Activated T-cell treated with anti-CD3 and anti-CD28 coated beads, Interleukin-2, amount 50 U/mL, for 72 hours (primary cell): ENCODE measurements at places on chromosomes 12 and 14. TPM values are rescaled to one million over a fixed set of nuclear protein-coding genes. Genes with fewer than 3 reads are reported as not detected.

Gene TFCP2
- total RNA-seq = 49.2 TPM

Gene ADAM21
- total RNA-seq = not detected

Gene C12orf50
- total RNA-seq = 0.12 TPM

Gene FGF6
- total RNA-seq = not detected

Gene PRMT5
- total RNA-seq = 55.0 TPM

Gene ALDH2
- total RNA-seq = 28.0 TPM

Gene P3H3
- 2.6 TPM for total RNA-seq

Gene TSPAN19
- total RNA-seq = not detected

GRCh38 chr12:101789171-101789570, 41.6 kb downstream of the GNPTAB start:
- H3K27me3 ChIP-seq = no peaks in the 10 kb centered on the region
- no peak for DNase-seq
- peaks cover 5% of the 10 kb centered on the region for H3K36me3 ChIP-seq
- no peak overlapping the region for H3K27ac ChIP-seq

GRCh38 chr14:105197211-105197641, 16.1 kb upstream of the NUDT14 start:
- peaks cover 39% of the 10 kb centered on the region for H3K27me3 ChIP-seq
- no peak for DNase-seq
- H3K27ac ChIP-seq = no peak overlapping the region
- H3K4me1 ChIP-seq = peaks cover 28% of the 10 kb centered on the region
- H3K36me3 ChIP-seq = no peaks in the 10 kb centered on the region
- no peak overlapping the region for H3K4me3 ChIP-seq

DNA sequence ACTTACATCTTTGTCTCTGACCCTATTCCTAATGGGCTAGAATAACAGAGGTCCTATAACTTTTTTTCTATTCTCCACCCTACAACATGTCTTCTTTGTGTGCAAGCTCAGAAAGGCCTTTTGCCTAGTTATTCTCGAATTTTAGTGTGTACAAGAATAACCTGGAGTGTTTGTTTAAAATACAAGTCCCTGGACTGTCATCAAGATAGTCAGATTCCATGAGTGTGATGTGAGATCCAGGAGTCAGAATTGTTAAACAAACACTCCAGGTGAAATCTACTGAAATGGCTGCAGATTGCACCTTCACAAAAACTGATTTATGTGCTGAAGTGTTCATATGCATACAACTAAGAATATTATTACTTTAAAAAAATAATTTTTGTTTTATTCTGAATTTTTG, 114.4 kb upstream of the DIO2 start:
- no peaks in the 10 kb centered on the region for H3K4me1 ChIP-seq
- H3K36me3 ChIP-seq = no peaks in the 10 kb centered on the region
- H3K27ac ChIP-seq = no peak overlapping the region
- no peaks in the 10 kb centered on the region for H3K27me3 ChIP-seq
- no peak overlapping the region for H3K4me3 ChIP-seq

DNA sequence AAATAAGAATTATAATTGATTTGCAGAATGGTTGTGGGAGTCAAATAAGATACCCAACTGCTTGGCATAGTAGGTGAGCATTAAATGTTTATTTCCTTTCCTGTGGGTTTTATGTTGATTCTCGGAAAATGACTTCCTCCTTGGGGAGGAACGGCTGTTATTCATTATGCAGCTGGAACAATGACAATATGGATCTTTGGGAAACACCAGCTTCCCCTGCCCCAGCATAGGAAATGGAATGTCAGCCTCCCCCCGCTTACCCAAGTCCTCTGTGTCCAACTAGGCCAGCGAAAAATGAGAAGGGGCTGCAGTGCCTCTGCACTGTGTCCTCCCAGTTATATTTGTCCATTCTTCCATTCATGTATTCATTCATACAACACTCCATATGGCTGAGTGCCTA, 11.7 kb upstream of the CCDC177 start:
- no peak for DNase-seq
- H3K27ac ChIP-seq = no peak overlapping the region
- no peak overlapping the region for H3K4me3 ChIP-seq
- H3K36me3 ChIP-seq = no peaks in the 10 kb centered on the region
- H3K4me1 ChIP-seq = peaks cover 14% of the 10 kb centered on the region

DNA sequence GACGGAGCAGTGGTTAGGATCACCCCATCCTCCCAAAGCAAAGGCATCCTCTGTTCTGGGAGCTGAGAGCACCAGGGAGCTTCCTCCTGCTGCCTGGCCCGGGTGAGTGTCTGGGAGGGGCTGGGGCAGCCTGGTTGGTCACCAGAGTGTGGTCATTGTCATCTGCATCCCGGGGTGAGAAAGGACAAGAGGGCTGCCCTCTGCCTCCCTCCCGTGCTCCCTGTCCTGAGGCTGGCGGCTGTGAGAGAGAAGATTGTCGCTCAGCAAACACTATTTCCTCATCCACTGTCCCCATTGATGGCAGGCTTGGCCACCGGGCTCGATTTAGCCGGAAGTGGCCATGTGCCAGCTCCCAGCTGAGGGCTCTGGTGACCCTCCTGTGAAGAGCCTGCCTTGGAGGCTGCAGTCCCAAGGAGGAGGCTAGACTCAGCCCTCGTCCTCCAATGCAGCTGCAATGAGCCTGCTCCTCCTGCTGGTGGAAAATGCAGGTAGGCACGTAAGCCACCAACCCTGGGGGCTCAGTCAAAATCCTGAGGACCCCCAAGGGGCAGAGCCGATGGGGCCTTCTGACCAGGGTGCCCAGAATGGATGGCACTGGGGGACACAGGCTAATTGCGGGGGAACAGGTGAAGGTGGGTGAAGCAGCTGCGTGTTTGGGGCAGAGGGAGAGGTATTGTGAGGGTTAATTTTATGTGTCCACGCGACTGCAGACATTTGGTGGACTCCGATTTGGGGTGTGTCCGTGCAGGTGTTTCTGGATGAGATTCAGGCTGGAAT, 155.7 kb downstream of the KIF26A start:
- no peak for DNase-seq
- no peak overlapping the region for H3K27ac ChIP-seq
- H3K27me3 ChIP-seq = no peaks in the 10 kb centered on the region
- H3K4me3 ChIP-seq = no peak overlapping the region
- H3K36me3 ChIP-seq = no peaks in the 10 kb centered on the region

- H3K27ac ChIP-seq = no peak overlapping the region
- DNase-seq = no peak
- no peaks in the 10 kb centered on the region for H3K36me3 ChIP-seq
- peaks cover 27% of the 10 kb centered on the region for H3K27me3 ChIP-seq
- H3K4me3 ChIP-seq = no peak overlapping the region
Observed at GRCh38 chr12:10241290-10241689, 28.6 kb downstream of the GABARAPL1 start.

GRCh38 chr12:48681399-48681709, 684 bp downstream of the KANSL2 start:
- H3K4me3 ChIP-seq = peak overlapping the region; percentile 91
- H3K27me3 ChIP-seq = no peaks in the 10 kb centered on the region
- H3K27ac ChIP-seq = peak overlapping the region; percentile 94
- H3K4me1 ChIP-seq = peaks cover 60% of the 10 kb centered on the region
- H3K36me3 ChIP-seq = peaks cover 24% of the 10 kb centered on the region

DNA sequence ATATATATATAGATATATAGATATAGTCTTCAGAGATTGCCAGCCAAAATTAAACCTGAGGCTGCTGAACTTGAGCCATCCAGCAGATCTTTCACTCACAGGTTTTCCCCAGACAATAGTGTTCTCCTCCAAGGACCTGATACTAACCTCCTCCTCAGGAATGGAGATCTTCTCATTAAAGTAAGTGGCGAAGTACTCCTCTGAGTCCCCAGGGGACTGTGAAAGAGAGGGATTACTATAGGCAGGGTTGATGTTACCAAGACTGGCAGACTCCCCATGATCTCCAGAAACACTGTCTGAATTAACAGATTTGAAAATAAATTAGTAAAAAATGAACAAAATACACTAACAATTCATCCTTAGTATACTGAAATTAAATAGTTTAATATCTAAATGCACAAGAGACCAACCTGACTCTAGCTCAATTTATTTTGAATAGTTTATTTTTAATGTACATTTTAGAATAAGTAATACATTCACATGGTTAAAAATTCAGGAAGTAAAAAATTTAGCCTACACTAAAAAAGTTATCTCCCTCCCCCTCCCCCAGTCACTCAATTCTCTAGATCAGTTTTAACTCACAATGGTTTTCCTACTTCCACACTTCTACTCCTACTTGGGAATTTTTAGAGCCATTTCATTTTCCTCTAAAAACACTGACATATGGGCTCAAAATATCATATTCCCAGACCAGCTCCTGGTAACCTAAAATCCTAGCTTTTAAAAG, 17.7 kb downstream of the SLC11A2 start:
- H3K4me3 ChIP-seq = peak overlapping the region; percentile 89
- H3K36me3 ChIP-seq = peaks cover 25% of the 10 kb centered on the region
- no peaks in the 10 kb centered on the region for H3K27me3 ChIP-seq

- no peak overlapping the region for H3K27ac ChIP-seq
- peaks cover 12% of the 10 kb centered on the region for H3K27me3 ChIP-seq
- peak; percentile 45 for DNase-seq
- H3K36me3 ChIP-seq = no peaks in the 10 kb centered on the region
- H3K4me1 ChIP-seq = no peaks in the 10 kb centered on the region
Observed at GRCh38 chr14:92914087-92914656, 8.8 kb upstream of the CHGA start.

DNA sequence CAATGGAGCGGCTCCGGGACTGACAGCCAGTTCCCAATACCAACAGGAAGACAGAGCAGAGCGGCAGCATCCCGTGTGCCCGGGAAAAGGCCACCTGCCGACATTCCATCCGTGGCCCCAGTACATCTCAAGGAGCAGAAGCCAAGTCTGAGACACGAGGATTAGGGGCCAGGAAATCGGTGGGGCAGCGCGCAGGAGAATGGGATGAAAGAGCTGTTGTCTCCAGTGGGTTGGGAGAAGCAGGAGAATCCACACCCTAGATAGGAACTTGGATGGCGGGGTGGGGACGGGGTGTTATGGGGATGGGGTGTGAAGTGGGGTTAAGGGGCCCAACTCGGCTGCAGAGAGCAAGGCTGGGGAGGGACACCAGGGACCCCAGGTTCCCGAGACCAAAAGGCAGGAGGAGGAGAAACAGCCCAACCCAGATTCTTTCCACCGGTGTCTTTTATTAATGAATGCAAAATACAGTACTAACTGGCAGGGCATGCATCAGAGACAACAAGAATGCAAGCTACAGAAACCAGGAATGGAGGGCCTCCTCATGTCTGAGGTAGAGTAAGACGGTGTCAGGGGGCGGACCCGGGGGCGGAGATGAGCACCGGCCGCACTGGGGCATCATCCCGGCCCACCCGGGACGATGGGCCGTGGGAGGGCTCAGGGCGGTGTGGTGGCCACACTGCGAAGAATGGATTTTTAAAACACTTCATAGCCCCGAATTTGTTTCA, 50.3 kb downstream of the BEGAIN start:
- no peak overlapping the region for H3K4me3 ChIP-seq
- H3K36me3 ChIP-seq = no peaks in the 10 kb centered on the region
- H3K27me3 ChIP-seq = no peaks in the 10 kb centered on the region
- DNase-seq = no peak
- no peak overlapping the region for H3K27ac ChIP-seq

DNA sequence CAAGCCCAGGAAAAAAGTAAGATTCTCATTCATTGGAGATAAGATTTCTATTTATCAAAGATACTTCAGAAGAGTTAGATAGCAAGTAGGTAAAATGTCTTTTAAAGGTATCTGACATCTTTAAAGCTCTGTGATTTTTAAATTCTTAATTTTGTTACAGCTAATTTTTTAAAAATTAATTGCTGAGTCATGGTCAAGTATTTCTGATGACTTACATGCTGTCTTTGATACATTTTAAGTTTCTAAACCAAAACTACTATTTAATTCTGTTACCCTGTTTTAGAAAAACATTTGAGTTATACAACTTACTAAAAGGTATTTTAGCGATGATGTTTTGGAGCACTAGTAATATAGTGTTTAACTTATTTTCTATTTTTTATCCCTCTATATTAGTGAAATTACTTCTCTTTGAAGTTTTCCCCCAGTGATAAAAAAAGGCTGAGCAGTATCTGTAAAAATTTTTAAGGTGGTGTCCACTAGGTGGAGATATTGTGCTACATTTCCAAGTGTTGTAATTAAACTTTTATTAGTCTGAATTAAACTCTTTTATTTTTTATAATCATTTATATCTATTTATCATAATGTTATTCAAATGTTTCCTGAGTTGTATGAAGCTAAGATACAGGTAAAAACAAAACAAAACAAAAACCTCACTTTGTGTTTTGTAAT, 11.5 kb downstream of the ALG10 start:
- no peak overlapping the region for H3K4me3 ChIP-seq
- DNase-seq = no peak
- H3K36me3 ChIP-seq = no peaks in the 10 kb centered on the region
- H3K27ac ChIP-seq = no peak overlapping the region
- H3K4me1 ChIP-seq = no peaks in the 10 kb centered on the region

DNA sequence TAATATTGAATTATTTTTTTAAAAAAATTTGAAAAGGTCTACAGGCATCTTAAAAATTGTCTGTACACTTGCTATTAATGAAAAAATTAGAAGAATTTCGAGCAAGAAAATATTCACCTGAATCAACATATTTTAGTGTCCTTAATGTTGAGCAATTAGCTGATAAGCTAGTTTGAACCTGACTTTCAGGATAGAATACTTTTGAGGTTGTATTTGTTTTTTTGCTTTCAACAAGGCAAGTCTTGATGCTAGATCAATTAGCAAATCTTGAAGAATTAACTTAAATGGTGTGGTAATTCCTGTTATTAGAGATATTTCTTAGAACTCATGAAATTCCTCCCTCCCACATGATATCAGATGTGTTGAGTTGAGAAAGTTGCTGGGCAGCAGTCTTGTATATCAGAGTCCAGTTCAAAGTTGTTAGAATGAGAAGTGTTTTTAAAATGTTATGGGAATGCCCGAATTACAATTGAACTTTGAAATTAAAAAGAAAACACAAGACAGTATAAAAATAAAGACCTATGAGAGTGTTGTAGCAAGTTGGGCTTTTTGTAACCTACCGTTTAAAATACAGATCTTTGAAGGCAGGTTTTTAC, 119.2 kb downstream of the TRMT5 start:
- H3K36me3 ChIP-seq = peaks cover 5% of the 10 kb centered on the region
- no peak overlapping the region for H3K27ac ChIP-seq
- H3K4me1 ChIP-seq = peaks cover 17% of the 10 kb centered on the region
- peaks cover 8% of the 10 kb centered on the region for H3K27me3 ChIP-seq
- DNase-seq = no peak
- no peak overlapping the region for H3K4me3 ChIP-seq

DNA sequence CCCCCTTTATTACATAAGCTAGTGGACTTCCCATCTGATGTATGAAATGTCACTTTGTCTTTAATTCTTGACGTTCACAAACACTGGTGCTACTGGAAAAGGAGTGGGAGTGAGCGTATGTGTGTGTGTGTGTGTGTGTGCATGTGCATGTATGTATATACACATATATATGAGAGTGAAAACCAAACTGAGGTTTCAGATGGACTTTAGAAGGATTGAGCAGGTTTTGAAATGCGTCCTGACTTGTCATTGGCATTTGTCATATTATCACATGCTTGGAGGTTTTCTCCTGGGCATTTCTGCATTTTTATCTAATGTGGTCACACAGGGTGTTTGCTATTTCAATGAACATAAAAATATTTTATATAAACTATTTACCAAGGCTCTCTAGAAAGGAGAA, 1085.9 kb downstream of the BCL11B start:
- peak overlapping the region; percentile 98 for H3K27ac ChIP-seq
- H3K36me3 ChIP-seq = peaks cover 4% of the 10 kb centered on the region
- DNase-seq = no peak
- peaks cover 100% of the 10 kb centered on the region for H3K4me1 ChIP-seq
- H3K4me3 ChIP-seq = peak overlapping the region; percentile 73

GRCh38 chr12:124321040-124321481, 26.2 kb downstream of the RFLNA start:
- H3K36me3 ChIP-seq = peaks cover 18% of the 10 kb centered on the region
- H3K4me1 ChIP-seq = no peaks in the 10 kb centered on the region
- H3K27ac ChIP-seq = no peak overlapping the region
- H3K4me3 ChIP-seq = no peak overlapping the region
- H3K27me3 ChIP-seq = no peaks in the 10 kb centered on the region
